GM03348 (cell line): ENCODE measurements at places on chromosomes 2 and 18.

GRCh38 chr18:74196220-74197119, 48.1 kb downstream of the TIMM21 start:
- peak; percentile 79 for DNase-seq

DNA sequence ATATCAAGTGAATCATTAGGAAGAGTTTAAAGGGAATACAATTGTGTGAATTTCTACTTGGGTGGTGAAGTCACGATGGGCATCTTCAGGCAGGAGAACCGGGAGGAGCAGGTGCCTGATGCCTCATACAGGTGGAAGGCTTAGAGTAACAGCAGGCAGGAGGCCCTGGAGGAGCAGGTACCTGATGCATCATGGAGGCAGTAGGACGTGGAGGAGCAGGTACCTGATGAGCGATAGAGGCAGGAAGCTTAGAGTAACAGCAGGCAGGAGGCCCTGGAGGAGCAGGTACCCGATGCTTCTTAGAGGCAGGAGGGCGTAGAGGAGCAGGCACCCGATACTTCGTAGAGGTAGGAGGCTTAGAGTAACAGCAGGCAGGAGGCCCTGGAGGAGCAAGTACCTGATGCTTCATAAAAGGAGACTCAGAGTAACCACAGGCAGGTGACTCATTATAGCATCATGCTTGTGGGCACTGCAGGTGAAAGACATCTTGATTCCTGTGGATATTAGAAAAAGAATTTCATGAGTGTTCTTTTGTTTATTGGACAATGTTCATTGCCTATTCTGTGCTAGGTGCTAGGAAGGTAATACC, 133.9 kb downstream of the ATP9B start:
- no peak for DNase-seq

DNA sequence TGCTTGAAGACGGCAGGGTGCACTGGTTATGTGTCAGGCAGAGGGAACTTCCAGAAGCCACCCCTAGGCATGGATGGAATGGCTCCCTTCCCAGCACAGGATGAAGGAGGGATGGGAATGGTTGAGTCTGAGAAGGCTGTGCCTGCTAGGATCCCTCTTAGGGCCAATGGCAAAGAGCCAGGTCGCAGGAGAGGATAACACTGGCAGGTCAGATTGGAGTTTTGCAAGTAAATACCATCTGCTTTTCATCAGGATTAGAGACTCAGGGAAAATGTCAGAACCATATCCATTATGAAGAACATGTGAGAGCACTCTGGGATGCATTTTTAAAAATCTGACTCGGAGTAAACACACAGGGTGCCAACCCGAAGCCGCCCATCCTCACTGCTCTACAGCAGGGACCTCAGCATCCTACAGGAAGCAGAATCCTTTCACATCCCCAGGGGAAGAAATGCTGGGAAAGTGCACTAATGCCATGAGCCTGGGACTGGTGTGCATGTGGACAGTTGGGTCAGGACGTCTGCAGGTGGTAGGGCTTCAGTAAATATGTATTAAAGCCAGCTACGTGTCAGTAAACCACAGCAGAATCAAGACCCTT, 139.9 kb downstream of the MYT1L start:
- DNase-seq, result no peak

DNA sequence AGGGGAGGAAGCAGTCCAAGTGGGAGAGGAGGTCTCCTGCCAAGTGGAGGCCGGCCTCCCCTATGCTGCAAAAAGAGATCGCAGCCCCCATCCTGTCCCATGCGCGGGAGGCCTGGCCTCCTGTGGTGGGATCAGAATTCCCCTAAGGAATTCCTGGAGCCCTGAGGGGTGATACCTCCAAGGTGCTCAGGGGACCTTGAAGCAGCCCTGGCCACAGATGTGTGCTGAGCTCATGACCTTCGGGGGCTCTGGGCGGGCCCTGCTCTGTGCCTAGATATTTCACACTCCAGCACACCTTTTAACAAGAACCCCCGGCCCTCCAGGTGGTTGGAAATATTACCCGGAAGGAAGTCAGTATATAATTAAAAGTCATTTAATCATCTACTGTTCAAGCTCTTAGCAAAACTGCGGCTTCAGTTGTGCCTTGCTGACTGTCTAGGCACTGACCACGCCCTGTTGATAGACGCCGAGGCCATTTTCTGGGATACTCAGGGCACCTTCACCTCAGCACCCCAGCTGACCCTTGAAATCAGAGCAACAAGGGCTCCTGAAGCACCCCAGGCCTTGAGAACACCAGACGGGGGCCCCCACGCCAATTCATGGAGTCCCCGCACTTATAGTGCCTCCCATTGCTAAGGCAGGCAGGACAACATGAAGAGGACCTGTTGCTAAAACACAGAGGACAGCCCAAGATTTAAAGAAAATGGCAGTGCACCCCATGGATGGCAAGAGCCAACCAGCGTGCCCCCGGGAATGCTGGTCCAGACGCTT, 119.1 kb downstream of the NDUFA10 start:
- DNase-seq, result no peak

- no peak for DNase-seq
Measured at GRCh38 chr2:234502919-234503285, 6.0 kb upstream of the ARL4C start.

GRCh38 chr2:218003981-218004419, 1.2 kb upstream of the TNS1 start:
- peak; percentile 85 for DNase-seq

DNA sequence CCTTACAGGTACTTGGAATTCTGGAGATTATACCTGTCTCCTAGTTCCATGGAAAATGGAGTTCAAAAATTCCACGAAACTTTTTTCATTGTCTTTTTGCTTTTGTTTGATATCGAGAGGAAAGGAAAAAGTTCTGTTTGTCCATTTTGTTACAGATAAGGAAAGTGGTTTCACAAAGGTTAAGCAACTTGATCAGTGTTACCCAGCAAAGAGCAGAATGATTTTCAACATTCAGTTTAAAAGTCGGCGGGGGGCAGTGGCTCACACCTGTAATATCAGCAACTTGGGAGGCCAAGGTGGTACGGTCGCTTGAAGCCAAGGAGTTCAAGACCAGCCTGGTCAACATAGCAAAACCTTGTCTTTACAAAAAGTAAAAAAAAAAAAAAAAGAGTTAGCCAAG, 118.8 kb downstream of the LDLRAD4 start:
- no peak for DNase-seq

- DNase-seq, result peak; percentile 74
Measured at GRCh38 chr2:222290736-222291484, 7.9 kb downstream of the PAX3 start.

- no peak for DNase-seq
Measured at GRCh38 chr18:77478646-77479442, 229.2 kb downstream of the GALR1 start.

GRCh38 chr2:102999958-103000357, 238.1 kb downstream of the TMEM182 start:
- DNase-seq, result no peak

- no peak for DNase-seq
Measured at GRCh38 chr2:72111061-72111460, 36.6 kb downstream of the CYP26B1 start.

GRCh38 chr2:84735389-84735788, 145.5 kb downstream of the TRABD2A start:
- DNase-seq, result no peak

DNA sequence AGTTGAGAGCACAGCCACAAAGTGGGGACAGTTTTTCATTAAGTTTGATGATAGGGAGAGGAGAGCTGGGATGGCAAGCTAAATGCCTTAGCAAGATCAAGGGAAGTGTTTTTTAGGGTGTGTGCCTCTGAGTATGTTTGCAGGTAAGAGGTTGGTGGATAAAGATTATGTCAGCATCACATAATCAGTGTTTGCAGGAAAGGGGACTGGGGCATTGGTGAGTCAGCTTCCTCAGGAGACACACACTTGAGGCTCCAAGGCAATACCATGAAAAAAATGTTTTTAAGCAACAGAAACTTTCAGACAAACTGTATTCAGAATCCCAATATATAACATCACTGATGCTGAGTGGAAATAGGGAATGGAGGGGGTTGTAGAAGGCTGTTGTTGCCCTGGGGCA, 25.4 kb upstream of the DTNB start:
- DNase-seq, result no peak

DNA sequence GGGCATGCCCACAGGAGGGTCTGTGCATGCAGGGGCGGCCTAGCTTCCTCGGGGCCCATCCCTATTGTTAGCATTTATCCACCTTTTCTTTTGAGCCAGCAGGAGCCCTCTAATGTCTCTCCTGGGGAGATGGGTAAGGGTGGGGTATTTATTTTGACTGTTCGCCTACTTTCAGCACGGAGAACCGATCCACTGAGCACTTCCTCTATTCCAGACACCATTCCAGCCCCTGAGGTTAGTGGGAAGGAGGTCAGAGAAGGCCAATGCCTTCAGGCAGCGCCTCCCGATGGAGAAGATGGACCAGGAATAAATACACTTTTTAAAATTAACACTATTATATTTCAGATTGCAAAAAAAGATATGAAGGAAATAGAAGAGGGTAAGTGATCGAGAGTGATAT, 276.0 kb downstream of the PHLPP1 start:
- no peak for DNase-seq

GRCh38 chr2:65722028-65722778, 289.8 kb upstream of the SPRED2 start:
- no peak for DNase-seq

GRCh38 chr18:12960853-12961397, 13.1 kb downstream of the SEH1L start:
- no peak for DNase-seq

DNA sequence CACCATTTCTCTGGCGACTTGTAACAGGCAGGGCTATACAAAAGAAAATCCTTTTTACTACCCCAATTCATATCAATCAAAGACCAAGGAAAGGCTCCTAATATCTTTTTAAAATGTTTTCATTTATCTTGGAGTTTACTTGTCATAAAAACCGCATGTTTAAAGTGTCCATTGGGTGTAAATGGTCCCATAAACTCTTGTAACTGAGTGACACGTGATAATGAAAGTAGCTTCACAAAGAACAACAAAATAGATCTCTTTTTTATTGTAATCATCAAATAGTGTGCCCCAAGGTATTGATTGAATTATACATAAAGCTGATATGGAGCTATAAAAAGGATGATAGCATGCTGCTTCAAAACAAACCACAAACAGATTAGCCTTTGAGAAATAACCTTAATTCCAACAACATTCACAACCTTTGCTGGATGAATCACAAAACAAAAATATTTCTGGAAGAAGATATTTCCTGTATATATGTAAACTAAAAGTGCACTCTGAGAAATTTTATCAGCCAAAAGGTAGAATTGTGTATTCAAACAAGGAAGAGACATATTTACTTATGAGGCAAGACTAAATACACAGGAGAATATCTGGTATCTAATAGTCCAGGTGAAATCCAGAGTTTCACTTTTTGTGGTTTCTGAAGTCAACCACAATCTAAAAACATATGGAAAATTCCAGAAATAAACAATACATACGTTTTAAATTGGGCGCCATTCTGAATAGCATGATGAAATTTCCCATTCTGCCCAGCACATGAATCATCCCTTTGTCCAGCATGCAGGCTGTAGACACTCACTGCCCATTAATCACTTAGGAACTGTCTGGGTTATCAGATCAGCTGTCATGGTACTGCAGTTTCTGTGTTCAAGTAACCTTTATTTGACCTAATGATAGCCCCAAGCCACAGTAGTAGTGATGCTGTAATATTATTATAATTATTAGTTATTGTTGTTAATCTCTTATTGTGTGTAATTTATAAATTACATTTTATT, 237.5 kb downstream of the PIK3C3 start:
- DNase-seq, result no peak

- no peak for DNase-seq
Measured at GRCh38 chr18:60157810-60158209, 214.8 kb downstream of the MC4R start.

GRCh38 chr2:27249159-27249890, 13.5 kb downstream of the SLC30A3 start:
- no peak for DNase-seq

- DNase-seq, result no peak
Measured at GRCh38 chr2:24871852-24872333, 48.1 kb downstream of the ADCY3 start.

- no peak for DNase-seq
Measured at GRCh38 chr2:156541229-156541628, 105.0 kb downstream of the GPD2 start.

- peak; percentile 67 for DNase-seq
Measured at GRCh38 chr2:218991674-218992168, 1.5 kb downstream of the CRYBA2 start.

DNA sequence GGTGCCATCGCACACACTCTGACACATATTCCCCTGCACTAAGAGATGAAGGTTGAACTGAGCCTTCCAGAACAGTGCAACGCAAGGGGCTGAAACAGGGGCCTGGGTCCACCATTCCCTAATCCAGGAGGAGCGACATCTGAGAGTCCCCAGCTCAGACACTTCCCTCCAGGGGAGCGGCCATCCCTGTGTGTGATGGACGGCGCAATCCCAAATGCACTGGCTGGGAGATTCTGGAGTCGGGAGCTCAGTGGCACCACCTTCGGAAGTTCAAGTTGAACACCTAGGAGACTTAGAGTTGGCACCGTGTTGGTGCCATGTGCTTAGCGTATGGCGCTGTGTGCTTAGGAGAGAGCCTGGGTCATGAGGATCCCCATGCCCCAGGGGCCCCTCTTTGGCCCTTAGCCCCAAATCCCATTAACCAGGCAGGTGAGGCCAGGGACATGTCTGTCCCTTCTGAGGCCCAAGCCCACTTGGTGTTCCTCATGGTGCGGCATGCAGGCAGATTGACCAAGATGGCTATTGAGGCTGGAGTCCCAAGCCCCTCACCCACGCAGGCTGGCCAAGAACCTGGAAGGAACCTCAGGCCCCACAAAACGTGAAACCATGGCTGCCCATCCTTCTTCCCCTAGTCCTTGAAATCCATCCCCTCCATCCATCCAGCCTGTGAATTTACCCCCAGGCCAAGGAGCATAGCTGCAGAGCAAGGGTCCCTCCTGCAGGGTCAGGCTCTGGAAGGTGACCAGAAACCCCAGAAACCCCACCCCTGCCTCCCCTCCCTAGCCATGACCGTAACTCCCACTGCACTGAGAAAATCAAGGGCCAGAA, 114.1 kb upstream of the OTOS start:
- DNase-seq, result no peak

DNA sequence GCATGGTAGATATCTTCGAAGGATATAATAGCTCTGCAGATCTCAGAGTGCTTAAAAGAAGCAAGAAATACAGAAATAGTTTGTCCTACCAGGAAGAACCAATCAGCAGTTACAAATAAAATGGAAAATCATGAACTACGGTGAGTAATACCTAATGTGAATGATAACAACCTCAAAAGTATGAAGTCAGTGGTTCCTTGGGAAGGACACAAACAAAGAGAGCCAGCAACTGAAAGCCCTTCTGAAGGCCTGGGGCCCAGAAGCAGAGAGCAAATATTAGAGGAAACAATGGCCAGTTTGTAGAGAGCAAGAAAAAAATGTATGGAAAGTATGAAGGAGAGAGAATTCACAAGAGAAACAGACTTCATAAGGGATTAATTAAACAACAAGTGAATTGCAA, 226.8 kb upstream of the CHST9 start:
- peak; percentile 7 for DNase-seq

DNA sequence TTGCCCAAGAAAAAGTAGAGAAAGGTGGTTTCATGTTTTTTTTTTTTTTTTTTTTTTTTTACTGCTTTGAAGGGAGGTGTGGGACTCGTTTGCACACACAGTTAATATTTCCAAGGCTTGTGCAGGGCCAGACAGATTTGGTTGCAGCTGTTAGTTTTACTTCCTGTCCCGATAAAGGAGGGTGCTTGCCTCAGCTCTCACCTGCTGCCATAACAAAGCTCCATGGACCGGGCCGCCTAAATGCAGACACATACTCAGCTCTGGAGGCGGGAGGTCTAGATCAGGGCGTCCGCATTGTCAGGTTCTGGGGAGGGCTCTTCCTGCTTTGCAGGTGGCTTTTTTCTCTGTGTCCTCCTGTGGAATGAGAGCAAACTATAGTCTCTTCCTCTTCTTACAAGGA, 69.9 kb downstream of the ODC1 start:
- DNase-seq, result no peak
